ENCODE measurements at places on chromosomes 11 and 22.

DNA sequence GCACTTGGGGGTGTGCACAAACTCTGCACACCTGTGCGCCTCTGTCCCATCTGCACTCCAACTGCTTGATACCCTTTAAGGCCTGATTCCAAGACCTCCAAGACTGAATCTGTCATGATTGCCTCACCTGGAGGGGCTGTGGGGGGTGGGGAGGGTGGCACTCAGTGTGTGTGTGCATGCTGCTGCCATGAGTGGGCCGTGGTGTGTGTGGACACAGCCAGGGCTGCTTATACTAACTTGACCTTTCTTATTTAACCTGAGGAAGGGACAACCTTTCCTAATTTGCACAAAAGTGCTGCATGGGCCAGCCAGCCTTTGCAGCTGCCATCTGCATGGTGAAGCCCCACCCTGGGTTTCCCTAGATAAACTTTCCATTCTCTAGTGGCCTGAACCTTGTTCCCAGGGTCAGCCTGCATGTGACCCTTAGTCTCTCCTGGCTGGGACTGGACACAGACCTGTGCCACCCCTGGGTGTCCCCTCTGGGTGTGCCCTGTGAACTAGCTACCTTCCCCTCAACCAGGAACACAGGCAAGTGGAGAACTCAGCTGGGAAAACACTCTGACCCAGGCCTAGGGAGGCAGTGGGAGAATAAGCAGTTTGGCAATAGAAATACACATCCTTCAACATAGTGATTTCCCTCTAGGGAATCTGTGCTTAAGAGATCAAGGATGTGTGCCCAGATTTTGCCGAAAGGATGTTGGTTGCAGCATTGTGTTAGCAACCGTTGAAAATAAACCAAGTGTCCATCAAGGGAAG is 45.4 kb upstream of the DKK3 start:
- DNase-seq = no peak

GRCh38 chr11:1730059-1730629 is 20.3 kb downstream of the IFITM10 start:
- no peak for DNase-seq

DNA sequence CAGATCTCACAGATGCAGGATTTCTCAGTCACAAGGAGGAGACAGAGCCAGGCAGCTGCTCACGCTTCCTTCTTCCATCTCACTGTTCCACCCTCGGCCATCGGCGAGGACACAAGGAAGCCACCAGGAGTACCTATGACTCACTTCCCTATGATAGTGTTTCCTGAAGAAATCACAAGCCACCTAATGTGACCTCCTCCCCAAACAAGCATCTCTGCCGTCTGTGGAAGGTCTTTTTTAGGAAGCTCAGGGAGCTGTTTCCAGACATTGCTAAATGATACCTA is 672.7 kb downstream of the TBC1D22A start:
- no peak for DNase-seq

- no peak for DNase-seq
These were observed 12.4 kb downstream of the CRY2 start for GRCh38 chr11:45859661-45860140.

- no peak for DNase-seq
These were observed 2.3 kb upstream of the CRY2 start for GRCh38 chr11:45844822-45845578.

GRCh38 chr22:21641417-21641788 is 699 bp upstream of the SDF2L1 start:
- DNase-seq = no peak

DNA sequence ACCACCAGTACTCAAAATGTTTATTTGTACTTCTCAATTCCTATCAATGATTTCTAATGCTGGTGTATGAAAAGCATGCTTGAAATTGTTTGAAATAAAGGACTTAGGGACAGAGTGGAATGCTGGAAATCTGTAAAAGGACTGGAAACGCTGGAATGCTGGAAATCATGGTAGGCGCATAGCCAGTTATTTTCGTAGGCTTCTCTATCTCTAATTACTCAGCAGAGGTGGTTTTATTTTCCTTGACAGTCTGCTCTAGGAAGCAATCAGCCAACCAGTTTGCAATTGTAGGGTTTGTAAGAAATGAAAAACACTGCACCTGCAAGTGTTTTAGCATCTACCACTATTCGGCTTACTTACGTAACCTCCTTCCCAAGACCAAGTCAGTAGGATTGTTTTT is 788 bp downstream of the LIN7C start:
- no peak for DNase-seq

DNA sequence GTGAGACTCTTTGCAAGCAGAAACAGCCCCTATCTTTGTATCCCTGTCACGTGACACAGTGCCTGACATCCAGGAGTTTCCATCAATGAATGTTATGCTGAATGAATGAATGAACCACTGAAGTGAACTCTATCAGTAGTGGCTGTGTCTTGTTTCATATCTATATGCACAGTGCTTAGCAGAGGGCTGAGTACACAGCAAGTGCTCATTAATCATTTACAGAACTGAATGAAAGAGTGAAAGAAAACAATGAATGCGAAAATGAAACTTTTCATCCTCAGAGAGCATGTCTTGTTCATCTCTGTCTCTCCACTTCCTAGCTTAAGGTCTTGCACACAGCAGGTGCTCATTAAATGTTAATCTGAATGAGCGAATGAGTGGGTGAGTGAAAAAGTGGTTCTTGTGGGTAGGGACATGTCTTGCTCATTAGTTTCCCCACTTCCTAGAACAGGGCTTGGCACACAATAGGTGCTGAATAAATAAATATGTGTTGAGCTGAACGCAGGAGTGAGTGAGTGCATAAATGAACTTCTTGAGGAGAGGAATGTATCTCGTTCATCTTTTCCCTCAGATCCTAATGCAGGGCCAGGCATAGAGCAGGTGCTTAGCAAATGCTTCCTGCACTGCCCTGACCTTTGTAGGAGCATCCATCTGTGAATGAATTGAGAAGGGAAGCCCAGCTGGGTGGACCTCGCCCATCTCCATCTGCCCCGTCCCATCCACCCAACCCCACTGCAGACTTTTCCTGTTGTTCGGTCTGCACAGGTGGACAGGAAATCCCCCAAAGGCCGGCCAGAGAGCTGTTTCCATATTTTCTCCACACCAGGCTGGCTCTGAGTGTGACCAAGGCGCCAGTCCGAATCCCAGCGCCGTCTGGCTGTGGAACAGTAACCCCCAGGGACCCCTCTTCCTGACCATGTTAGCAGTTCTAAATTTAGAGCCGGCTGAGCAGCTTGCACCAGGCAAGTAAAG is 113.4 kb upstream of the CRYBB3 start:
- no peak for DNase-seq

GRCh38 chr11:133906746-133907145 is 50.0 kb downstream of the IGSF9B start:
- DNase-seq = no peak

GRCh38 chr22:26589367-26589844 is 526 bp downstream of the TPST2 start:
- no peak for DNase-seq

DNA sequence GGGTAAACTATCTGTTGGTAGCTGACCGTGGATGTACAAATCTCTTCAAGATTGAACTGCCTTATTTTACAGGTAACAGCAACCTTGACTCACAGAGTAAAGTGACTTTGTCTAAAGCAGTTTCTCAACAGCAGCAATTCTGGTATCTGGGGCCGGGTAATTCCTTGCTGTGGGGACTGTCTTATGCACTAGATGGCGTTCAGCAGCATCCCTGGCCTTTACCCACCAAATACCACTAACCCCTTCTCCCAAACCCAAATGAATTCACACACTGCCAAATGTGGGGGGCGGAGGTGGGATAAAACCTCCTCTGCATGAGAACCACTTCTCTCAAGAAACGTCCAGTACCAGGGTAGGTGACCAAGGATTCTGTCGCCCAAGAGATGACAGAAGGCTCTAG is 1.7 kb upstream of the INCENP start:
- no peak for DNase-seq

GRCh38 chr11:13629779-13630178 is 38.7 kb upstream of the FAR1 start:
- no peak for DNase-seq

- DNase-seq = no peak
These were observed 3.3 kb downstream of the RAB6A start for GRCh38 chr11:73757598-73757997.

- no peak for DNase-seq
These were observed 101.9 kb downstream of the CTTN start for GRCh38 chr11:70500076-70500847.

DNA sequence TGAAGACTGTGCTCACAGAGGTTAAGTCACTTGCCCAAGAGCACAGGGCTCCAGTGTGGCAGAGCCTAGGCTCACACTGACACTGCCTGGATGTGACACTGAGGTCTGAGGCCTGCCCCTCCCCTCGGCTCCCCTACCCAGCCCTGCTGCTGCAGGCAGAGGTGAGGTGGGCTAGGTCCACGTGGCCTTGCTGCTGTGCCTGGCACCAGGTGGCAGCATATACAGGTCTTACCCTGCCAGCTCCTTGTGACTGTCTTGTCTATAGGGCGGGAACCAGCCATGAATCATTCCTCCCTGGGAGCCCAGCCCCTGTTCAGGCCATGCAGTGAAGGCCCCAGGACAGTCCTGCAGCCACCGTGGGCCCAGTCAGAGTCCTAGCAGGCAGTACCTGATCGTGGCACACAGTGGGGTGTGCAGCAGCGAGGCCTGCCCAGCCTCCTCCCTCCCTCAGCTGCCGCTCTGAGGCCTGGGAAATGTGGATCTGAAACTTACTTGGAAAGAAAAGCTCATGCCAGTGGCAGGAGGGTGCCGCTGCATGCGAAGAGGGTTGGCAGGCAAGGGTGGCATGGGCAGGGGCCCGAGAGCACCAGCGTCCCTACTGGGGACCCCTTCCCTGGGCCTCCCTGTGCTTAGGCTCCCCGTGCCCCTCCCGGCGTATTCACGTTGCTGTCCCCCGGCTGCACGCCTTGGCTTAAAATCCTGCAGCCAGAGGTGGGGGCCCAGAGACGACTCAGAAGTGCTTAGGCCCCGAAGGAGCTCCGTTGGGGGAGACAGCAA is 1.2 kb upstream of the CERK start:
- DNase-seq = peak; percentile 75

- DNase-seq = no peak
These were observed 9.0 kb upstream of the CCT8L2 start for GRCh38 chr22:16601437-16602223.

- no peak for DNase-seq
These were observed 74.2 kb downstream of the MYO7A start for GRCh38 chr11:77201991-77202841.

DNA sequence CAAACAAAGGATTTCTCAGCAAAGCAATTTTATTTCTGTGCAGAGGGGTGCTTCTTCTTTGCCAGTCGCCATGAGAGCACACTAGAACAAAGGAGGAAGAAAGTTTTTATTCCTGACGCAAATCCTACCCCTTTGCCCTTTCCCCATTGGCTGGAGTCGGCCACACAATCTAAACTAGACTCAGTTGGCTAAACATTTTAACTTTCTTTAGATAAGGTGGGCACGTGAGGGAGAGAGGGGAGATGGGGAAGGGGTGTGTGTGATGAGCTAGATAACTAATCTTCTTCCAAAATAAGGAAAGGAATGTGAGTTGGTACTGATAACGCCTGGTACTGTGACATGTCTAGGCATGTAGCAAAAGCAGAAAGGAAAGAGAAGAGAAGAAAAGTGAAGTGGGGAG is 626 bp downstream of the TRIM22 start:
- no peak for DNase-seq

DNA sequence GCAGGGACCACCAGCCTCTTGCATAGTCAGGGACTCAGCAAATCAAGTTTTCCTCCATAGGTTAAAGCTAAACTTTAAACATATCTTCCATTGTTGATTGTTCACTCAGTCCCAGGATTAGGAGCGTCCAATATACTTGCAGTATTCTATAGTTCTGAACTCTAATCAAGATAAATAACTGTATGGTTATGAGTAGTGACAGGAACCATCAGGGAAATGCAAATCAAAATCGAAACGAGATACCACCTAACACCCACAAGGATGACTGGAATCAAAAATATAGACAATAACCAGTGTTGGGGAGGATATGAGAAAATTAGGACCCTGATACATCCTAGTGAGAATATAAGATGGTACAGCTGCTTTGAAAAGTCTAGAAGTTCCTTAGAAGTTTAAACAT is 190.0 kb downstream of the ETS1 start:
- no peak for DNase-seq

DNA sequence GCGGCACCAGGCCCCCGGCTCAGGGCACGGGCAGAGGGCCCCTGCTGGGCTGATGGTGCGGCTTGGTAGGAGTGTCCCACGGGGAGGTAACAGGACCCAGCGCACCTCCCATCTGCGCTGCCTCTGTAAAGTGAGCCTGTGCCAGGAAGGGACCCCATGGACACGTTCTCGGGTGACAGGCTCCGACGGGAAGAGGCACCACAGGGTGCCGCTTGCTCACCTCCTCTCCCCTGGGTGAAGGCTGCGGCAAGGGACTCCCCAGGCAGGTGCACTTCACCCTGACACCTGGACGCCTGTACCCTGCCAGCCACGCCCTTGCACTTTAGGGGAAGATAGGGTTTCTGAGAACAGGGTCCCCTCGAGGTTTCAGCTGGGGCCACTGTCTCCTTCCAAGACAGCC is 48.1 kb downstream of the SHANK2 start:
- no peak for DNase-seq

DNA sequence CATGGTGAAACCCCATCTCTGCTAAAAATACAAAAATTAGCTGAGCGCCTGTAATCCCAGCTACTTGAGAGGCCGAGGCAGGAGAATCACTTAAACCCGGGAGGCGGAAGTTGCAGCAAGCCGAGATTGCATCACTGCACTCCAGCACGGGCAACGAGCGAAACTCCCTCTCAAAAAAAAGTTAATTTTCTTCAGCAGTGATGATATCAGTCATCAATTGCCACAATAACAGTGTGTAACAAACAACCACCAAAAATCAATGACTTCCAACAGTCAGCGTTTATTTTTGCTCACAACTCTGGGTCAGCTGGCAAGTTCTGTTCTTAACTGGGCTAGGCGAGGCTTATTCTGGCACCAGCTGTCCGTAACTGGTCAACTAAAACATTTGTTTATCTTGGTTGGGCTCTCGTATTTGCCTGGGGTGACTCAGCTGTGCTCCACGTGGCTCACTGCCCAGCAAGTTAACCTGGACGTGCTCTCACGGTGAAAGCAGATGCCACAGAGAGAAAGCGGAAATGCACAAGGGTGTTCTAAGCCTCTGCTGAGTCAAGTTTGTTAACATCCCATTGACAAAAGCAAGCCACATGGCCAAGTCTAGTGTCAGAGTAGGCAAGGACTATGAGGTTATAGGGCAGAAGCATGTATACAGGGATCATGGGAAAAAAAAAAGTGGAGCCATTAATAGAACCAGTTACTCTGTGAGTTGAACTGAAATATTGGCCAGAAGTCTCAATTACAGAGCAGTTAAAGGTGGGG is 52.1 kb downstream of the LHFPL7 start:
- no peak for DNase-seq

- no peak for DNase-seq
These were observed 295.9 kb upstream of the NCAM1 start for GRCh38 chr11:112665291-112665690.

Measured in CD4-positive, alpha-beta T cell treated with Interleukin-15 for 4 hours (primary cell).